ENCODE measurements at places on chromosomes 6 and 20.

- DNase-seq, result peak; percentile 61
These were observed 47.1 kb upstream of the GABRR1 start for GRCh38 chr6:89264296-89264695.

GRCh38 chr20:59459586-59459985 lies 144.8 kb upstream of the PHACTR3 start:
- DNase-seq, result no peak

- no peak for DNase-seq
These were observed 254.6 kb downstream of the EPHA7 start for GRCh38 chr6:93164781-93165180.

DNA sequence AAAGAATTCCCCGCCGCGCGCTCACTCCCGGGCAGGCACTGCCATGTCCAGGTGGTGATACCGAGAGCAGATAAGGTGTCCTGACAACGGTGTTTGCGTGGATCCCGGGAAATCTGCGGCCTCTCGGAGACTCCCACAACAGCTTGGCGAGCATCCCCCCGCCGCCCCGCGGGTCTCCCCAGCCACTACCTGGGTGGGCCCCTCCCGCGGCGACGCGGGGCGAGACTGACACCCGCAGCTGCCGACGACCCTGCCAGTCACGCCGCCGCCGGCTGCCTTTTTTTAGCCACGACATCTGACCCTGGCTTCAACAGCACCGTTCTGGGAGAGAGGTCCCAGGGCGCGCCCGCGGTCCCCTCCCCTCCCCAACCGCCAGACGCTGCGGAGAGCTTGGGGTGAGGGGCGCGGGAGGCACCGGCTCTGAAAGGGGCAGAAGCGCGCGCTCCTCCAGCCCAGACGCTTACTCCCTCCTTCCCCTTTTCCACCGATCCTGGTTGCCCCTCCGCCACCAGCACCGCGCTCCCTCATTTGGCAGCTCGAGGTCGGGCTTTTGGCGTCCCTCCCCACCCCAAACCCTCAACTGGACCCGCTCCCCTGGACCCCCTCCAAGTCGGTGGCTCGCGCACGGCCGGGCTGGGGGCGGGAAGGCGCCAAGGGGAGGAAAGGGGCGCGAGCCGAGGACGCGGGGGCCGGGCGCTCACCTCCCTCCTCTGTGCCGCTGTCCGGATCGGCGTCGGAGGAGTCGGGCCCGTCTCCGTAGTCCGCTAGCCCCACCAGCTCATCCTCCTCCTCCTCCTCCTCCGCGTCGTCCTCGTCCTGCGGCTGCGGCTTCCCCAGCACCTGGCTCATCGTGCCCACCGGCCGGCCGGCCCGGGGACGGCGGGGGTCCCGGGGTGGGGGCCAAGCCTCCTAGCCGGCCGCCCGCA lies 665 bp downstream of the RRAGD start:
- DNase-seq, result peak; percentile 77

- DNase-seq, result no peak
These were observed 71.3 kb upstream of the EYA4 start for GRCh38 chr6:133169901-133170300.

- no peak for DNase-seq
These were observed 67.7 kb downstream of the RPP40 start for GRCh38 chr6:4935975-4936680.

- no peak for DNase-seq
These were observed 107.3 kb downstream of the IRF4 start for GRCh38 chr6:498795-499231.

DNA sequence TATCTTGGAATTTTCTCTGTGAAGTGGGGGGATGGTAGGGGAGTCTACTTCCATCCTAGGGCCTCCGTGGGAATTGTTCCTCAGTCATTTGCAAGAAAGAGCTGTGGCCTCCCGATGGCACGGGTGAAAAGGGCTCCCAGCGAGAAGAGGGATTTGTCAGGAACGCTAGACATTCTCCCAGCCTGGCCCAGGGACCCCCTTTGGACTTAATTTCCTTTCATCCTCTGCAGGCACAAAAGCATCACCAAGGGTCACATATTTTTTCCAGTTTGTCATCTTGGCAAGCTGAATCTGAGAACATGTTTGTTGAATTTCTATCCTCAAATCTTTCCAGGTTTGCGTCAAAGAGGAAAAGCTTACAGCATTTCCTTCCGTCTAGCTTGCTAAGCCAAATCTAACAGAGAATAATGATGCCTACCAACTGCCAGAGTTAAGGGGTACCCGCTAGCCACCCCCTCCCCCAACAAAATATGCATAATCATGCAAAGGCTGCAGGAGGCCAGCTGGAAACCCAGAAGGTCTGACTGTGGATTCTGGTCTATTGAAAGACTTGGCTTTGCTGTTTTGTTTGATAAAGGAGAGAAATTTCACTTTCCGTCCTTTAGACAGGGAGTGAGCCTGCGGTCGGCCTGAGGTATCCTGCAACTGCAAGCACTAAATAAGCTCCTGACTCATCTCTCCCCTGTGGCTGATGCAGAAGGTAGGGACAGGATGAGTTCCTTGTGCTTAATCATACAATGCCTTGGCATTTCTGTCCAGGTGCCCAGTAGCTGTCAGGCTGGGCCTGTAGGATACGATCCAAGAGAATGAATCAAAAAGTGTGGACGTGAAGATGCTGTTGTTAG lies 23.1 kb downstream of the PSMG4 start:
- no peak for DNase-seq

- no peak for DNase-seq
These were observed 23.7 kb upstream of the RBL1 start for GRCh38 chr20:37119356-37120036.

- no peak for DNase-seq
These were observed at the start of gene TIAM2 for GRCh38 chr6:154995254-154996015. TIAM2 (plus strand) TSS chr6:154995315; CDS start chr6:155129224, 133,909 bp downstream.
